CD8-positive, alpha-beta memory T cell (primary cell): ENCODE measurements at places on chromosomes 13 and 19. TPM values are rescaled to one million over a fixed set of nuclear protein-coding genes. Genes with fewer than 3 reads are reported as not detected.

Gene FFAR2
- not detected for total RNA-seq

Gene GSX1
- total RNA-seq: not detected

Gene LILRB5
- total RNA-seq: 0.44 TPM

Gene CEACAM7
- not detected for total RNA-seq

Gene SIGLEC8
- not detected for total RNA-seq

Gene PGLYRP1
- total RNA-seq: not detected

Gene APOC1
- 5.7 TPM for total RNA-seq

Gene SOX21
- total RNA-seq: not detected

Gene ACP5
- total RNA-seq: 5.7 TPM

Gene PBX4
- 17.1 TPM for total RNA-seq

Gene ZBTB32
- 225 TPM for total RNA-seq

Gene NTN5
- 0.11 TPM for total RNA-seq

Gene ZNF606
- 8.2 TPM for total RNA-seq

Gene RNF126
- 95.5 TPM for total RNA-seq

Gene WDFY2
- 6.1 TPM for total RNA-seq
